ENCODE measurements at places on chromosomes 7 and 10.

- DNase-seq, result no peak
These were observed 41.9 kb downstream of the CADPS2 start for GRCh38 chr7:122844191-122844988.

GRCh38 chr7:2943851-2944601 is 99.6 kb downstream of the CARD11 start:
- DNase-seq, result no peak

- DNase-seq, result no peak
These were observed 54.8 kb upstream of the CALD1 start for GRCh38 chr7:134724606-134725005.

DNA sequence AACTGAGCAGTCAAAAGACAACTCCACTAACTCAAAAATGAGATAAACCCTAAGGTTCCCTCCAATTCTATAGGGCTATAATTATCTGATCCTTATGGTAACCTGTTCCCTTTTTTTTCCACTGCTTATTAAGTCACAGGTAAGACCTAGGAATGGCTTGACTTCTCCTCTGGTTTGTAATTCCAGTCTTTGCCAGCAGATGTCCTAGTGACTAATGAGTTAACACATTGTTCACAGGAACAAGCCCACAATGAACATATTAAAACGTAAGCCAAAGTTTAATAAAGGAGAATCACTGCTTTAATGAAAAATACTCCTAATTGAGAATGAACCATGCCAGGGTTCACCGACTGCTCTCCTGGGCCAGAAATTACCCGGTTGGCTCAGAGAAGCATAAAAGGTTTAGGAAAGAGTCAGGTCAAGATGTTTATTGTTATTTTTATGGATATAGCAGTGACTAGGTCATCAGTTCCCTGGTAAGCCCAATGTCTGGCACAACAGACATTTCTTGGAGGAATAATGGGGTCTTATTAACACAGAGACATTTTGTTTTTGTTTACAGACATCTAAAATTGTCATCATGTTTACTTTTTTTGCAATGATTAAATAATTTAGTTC is 120.1 kb downstream of the ELAPOR2 start:
- DNase-seq, result no peak

- DNase-seq, result no peak
These were observed 127.5 kb downstream of the PARD3 start for GRCh38 chr10:34687434-34688210.

DNA sequence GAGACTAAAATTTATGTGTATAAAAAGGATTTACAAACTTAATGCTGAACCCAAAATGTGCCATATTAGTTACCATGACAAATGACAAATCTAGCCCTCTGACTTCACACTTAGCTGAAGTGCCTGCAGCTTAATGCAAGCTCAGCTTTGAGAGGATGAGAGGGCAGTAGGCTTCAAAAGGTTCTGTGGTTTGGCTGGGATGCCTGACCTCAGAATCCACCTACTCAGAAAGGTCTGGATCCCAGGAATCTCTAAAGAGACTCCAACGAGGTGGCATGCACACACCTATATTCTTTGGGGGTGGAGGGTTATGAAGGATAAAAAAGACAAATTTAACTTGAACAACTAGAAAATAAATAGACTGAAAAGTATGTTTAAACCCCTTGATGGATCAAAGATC is 213.4 kb downstream of the TAX1BP1 start:
- DNase-seq, result no peak

- no peak for DNase-seq
These were observed 22.9 kb downstream of the PARP12 start for GRCh38 chr7:140039896-140040295.

GRCh38 chr7:135748770-135749169 is at the start of gene FAM180A:
TSS of gene FAM180A (minus strand) at chr7:135748813. CDS start at chr7:135748580, 233 bp downstream.
- no peak for DNase-seq

DNA sequence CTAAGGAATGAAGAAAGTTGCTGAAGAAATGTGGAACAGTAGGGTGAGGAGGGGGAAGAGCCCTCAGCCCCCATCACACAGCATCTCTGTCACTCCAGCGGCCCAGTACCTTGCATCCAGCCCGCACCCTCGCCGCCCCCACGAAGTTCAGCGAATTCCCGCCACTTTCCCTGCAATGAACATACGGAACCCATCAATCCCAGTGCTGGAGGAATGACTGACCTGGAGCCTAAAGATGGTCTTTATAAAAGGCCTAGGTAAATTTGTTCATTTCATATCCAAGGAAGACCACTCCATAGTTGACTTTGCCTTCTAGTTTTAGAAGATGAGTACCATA is 779 bp upstream of the KIF5B start:
- no peak for DNase-seq

DNA sequence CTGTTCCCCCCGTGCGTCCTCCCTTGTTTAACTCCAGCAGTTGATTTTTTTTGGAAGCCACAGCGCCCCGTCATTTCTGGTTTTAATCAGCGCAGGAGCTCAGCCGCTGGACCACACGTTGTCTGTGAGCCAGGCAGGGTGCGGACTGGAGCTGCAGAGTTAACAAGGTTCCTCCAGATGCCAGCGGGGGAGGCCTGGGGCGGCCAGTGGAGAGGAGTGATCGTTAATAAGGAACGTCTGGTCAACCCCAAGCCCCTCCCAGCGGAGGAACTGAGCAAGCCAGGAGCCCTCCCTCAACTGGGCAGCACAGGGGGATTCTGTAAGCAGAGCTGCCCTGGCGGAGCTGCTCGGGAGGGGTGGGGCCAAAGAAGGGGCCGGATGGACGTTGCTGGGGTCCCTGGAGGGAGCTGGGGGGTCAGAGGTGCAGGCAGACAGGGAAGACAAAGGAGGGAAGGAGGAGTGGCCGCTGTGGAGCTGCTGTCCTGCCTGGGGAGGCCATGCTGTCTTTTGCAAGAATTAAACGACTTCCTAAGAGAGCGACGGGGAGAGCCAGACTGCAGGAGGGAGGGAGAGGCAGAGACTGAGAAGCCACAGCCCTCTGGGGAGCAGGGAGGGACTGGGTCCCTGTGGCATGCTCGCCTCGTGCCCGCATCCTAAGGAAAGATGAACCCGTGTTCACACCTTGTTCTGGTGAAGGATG is 537.1 kb upstream of the FOXK1 start:
- DNase-seq, result no peak

- DNase-seq, result no peak
These were observed 148.4 kb downstream of the SEMA3D start for GRCh38 chr7:85038466-85038865.

DNA sequence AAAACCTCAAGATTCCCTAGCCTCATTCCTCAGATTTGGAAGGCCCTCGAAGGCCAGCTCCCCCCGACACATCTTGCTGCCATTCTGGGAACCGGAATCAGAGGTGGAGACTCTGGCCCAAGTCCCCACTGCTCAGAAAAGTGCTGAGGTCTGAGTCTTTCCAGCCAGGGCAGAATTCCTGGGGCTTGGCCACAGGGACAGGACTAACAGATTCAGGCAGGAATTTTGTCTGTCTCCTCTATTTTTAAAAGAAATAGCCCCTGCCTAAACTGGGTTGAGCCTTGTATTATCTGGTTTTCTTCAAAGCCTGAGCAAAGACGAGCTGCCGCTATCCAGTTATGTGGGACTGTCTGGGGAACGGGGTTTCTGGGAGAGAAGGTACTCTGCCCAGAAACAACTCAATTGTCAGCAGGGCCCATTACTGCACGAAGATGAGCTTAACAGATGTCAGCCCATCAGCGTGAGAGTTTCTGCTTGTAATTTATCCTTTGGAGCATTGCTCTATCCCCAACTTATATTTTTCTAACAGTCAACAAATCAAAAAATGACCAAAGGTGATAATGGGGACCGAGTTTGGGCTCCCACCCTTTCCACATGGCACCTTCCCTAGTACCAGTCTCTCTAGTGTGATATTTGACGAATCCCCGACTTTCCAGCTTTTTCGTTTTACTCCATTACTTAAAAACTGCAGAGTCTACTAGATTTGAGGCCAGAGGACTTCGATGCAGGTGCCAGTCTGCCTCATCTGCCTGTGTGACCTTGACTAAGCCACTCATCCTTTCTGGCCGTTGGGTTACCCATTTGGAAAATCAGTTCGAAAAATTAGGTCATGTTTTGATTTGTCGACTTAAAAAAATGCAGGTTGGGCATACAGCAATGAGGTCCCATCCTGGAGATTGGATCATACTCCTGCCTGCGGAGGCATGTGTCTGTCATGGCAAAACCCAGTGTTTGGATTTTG is 110.9 kb downstream of the WDR11 start:
- no peak for DNase-seq

DNA sequence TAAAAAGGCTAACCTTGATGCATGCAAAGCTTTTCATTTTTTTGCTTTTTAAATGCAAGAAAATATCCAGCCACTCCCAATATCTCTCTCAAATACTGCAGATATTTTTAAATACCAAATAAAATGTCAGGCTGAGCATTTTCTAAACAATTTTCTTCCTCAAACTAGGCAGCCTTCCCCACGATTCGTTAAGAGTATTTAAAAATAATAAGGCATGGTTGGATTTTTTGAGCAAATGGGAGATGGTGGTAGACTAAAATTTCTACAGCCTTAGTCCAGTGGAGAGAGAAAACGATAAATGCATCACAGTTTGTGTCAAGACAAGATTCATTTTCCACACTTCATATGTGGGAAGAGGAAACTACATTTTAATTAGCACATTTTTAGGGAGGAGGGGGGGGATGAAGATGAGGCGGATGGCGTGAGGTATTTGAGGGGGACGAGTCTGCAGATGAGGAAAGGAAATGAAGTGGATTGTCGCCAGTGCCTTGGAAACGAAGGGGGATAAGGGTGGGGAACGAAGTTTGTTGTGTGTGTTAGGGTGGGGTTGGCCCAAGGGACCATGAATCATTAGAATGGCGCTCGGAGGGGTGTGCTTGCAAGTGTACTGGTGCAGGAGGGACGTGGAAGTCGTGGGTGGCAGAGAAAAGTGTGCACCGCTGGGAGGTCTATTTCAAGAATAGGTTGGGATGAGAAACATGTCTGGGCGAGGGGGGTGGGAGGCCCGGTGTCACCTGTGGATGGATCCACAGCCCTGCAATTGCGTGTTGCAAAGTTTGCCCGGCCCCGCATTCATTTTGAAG is 1.2 kb upstream of the ADD3 start:
- DNase-seq, result no peak

DNA sequence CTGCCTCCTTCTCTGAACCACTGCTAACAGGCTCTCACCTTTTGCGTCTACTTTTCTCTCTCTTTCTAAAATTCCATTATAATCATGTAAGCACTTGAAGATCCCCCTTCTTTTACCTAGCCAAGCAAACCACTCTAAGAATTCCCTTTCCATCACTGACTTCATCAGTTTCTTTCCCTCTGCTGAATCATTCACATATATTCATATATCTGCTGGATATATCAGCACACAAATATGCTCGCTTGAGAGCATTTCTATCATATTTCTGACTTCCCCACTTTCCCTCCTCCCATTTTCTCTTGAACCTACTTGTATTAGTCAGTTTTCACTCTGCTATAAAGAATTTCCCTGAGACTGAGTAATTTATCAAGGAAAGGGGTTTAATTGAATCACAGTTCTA is 84.2 kb upstream of the LRRN3 start:
- no peak for DNase-seq

DNA sequence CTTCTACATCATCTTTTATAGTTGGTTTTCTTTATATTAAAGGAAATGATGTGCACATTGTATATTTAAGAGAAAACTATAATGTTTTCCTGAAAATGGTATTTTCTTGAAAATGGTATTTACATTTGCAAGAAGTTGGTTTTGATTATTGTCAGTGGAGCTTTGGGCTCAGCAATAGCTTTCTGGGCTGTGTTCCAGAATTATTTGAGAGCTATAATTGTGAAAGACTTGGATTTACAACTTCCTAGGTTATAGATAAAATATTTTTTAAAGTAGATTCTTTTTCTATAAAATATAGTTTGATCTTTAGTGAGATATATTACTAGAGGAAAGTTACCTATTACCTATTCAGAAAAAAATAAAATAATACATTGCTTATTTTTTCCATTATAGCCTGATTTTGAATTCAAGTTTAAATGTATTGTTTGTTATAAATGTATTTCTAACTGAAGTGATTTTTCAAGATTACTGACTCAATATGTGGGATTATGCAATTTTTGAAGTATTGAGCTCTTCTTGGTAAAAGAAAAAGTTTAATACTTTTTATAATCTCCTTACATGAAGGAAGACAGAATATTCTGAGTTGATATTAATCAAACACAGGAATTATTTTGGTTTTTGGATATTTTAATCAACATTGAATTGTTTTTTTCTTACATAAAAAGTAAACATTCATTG is 20.2 kb downstream of the GNAI1 start:
- no peak for DNase-seq

DNA sequence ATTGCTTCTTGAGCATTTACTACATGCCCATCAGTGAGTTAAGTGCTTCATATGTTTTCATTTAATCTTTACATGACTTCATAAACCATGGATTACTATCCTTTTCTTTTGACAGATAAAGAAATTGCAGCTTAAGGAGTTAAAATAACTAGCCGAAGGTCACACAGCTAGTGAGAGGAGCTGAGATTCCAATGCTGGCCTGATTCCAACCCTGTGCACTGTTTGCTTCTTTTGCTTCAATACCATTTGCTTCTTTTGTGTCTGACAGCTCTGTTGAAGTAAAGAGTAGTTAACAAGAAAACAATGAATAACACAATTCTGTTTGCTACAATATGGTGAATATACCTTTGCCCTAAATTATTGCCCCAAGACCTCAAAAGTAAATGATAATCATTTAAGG is 132.4 kb downstream of the GRM3 start:
- no peak for DNase-seq

DNA sequence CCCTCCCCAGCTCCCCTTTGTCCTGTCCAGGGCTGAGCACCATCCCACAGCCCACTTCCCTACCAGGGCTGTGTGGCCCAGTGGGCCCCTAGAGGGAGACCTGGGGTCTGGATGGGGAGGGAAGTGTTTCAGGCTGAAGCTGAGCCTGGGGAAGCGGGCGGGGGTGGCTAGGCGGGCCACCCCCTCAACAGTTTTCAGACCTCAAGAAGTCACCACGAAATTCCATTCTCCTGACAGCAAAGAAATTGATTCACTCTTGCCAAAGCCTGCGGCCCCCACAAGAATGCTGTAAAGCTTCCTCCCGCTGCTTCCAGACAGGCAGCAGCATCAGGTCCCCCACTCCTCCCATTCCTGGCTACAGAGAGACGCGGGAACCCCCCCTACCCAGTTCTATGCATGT is 2.5 kb upstream of the LFNG start:
- DNase-seq, result no peak

- DNase-seq, result no peak
These were observed 9.1 kb downstream of the TSPAN14 start for GRCh38 chr10:80462981-80463741.

- DNase-seq, result no peak
These were observed 229.7 kb upstream of the KCND2 start for GRCh38 chr7:120043250-120043649.

- DNase-seq, result no peak
These were observed 41.9 kb upstream of the TNKS2 start for GRCh38 chr10:91756286-91756685.

- no peak for DNase-seq
These were observed 165.3 kb downstream of the PAXIP1 start for GRCh38 chr7:154837622-154838021.

- DNase-seq, result no peak
These were observed 52.7 kb downstream of the TASOR2 start for GRCh38 chr10:5737352-5737751.

- DNase-seq, result no peak
These were observed 189.5 kb downstream of the ANK3 start for GRCh38 chr10:60200012-60200681.
